ENCODE measurements at places on chromosomes 2 and 18. TPM values are rescaled to one million over a fixed set of nuclear protein-coding genes. Genes with fewer than 3 reads are reported as not detected.
A peak's percentile ranks its signal among the peaks of the same experiment; 100 is the strongest.

Gene TMEM182
- total RNA-seq, result 3.2 TPM

Gene ERICH2
- total RNA-seq, result not detected

Gene ANKRD30B
- not detected for total RNA-seq

Gene PASK
- 36.2 TPM for total RNA-seq

GRCh38 chr18:57741273-57741672 is 61.8 kb downstream of the ATP8B1 start:
- H3K4me1 ChIP-seq, result no peaks in the 10 kb centered on the region
- H3K27me3 ChIP-seq, result no peaks in the 10 kb centered on the region
- H3K36me3 ChIP-seq, result no peaks in the 10 kb centered on the region
- H3K4me3 ChIP-seq, result no peak overlapping the region

Gene OTX1
- not detected for total RNA-seq

Gene PAX8
- 0.57 TPM for total RNA-seq

GRCh38 chr2:220228310-220229006 is 601.0 kb downstream of the SLC4A3 start:
- no peak overlapping the region for H3K4me3 ChIP-seq
- no peaks in the 10 kb centered on the region for H3K27me3 ChIP-seq
- H3K4me1 ChIP-seq, result no peaks in the 10 kb centered on the region
- no peak overlapping the region for H3K27ac ChIP-seq
- DNase-seq, result no peak

GRCh38 chr2:24008672-24009366 is 1.1 kb upstream of the MFSD2B start:
- peaks cover 19% of the 10 kb centered on the region for H3K27me3 ChIP-seq
- H3K4me1 ChIP-seq, result peaks cover 21% of the 10 kb centered on the region
- H3K27ac ChIP-seq, result no peak overlapping the region
- H3K4me3 ChIP-seq, result no peak overlapping the region

Gene PHOSPHO2
- 5.8 TPM for total RNA-seq

Gene GPD2
- 18.3 TPM for total RNA-seq

Gene GCG
- not detected for total RNA-seq

Gene SPATA3
- not detected for total RNA-seq

GRCh38 chr2:1226766-1227165 is 186.5 kb upstream of the TPO start:
- no peaks in the 10 kb centered on the region for H3K27me3 ChIP-seq
- no peak overlapping the region for H3K4me3 ChIP-seq
- no peaks in the 10 kb centered on the region for H3K36me3 ChIP-seq
- H3K27ac ChIP-seq, result no peak overlapping the region
- DNase-seq, result no peak

DNA sequence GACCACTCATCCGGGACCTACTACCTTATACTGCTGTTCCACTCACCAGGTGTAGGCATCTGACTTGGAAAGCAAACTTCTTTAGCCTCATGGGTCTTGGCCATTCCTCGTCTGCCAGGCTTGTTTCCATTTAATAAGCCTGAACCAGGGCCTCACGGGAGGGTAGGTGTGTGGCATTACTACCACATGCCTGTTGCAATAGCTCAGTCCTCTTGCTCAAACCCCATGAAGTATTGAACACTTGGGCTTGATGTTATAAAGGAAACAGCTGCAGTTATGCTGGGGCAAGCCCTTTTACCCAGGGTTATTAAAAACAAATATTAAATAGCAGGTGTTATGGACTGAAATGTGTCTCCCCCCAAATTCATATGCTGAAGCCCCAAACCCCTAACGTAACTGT is 21.2 kb downstream of the MRPL44 start:
- no peak for DNase-seq
- no peaks in the 10 kb centered on the region for H3K27me3 ChIP-seq
- no peaks in the 10 kb centered on the region for H3K4me1 ChIP-seq

DNA sequence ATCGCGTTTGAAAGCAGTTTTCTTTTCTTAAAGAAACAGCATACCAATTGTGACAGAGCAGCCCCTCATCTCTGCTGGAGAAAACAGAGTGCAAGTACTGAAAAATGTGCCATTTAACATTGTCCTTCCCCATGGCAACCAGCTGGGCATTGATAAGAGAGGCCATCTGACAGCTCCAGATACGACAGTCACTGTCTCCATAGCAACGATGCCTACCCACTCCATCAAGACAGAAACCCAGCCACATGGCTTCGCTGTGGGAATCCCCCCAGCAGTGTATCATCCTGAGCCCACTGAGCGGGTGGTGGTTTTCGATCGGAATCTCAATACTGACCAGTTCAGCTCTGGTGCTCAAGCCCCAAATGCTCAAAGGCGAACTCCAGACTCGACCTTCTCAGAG is 9.5 kb downstream of the GRHL1 start:
- H3K4me1 ChIP-seq, result peaks cover 7% of the 10 kb centered on the region
- no peaks in the 10 kb centered on the region for H3K27me3 ChIP-seq
- no peak overlapping the region for H3K4me3 ChIP-seq
- H3K36me3 ChIP-seq, result no peaks in the 10 kb centered on the region
- no peak for DNase-seq

Gene DNAJC5G
- total RNA-seq, result not detected

DNA sequence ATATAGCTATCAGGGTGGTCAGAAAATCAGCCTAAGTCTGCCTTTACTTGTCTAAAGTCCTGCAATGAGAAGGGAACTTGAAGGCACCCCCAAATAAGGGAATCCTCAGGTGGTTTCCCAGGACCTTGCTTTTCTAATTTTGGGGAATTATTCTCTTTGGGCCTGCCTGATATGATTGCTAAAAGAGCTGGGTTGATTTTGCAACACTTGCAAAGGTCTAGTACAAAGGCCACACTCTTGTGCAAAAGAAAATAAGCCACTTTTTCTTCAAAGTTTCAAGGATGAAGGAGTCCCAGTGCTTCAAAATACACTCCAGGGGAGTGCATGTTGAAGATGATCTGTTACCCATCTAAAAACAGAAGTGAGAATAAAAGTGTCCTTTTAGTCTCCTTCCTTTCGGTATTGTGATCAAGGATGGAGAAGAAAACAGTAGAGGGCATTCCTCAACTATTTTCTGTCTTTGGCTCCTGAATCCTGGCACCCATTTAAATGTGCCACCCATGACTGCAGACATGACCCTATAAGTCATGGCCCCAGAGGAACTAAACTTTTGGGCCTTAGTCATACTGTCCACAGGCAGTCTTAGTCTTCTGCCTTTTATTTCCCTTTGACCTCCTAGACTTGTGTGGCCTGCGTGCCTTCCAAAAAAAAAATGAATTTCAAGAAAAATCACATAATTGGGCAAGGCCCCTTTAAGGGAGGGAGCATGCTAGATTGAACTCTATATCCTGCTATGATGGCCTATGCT is 5.1 kb downstream of the SULT1C3 start:
- H3K27ac ChIP-seq, result no peak overlapping the region
- DNase-seq, result no peak
- H3K4me3 ChIP-seq, result no peak overlapping the region
- no peaks in the 10 kb centered on the region for H3K4me1 ChIP-seq
- no peaks in the 10 kb centered on the region for H3K27me3 ChIP-seq
- no peaks in the 10 kb centered on the region for H3K36me3 ChIP-seq

DNA sequence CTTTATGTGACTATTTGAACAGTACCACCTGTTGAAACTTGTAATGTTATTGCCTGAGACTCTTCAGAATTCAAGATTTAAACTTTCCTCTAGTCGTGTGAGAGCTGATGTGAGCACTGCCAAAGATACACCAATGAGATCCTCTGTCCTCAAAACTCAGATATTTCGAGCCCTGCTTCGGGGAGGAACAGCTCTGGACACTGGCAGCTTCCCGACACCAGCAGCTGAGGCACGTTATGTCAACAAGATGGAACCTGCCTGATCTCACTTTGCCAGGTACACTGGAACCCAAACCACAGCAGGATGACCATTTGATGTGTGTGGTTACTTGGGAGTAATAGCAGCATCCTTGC is 319.9 kb upstream of the RBMS1 start:
- DNase-seq, result no peak
- no peak overlapping the region for H3K4me3 ChIP-seq
- no peaks in the 10 kb centered on the region for H3K36me3 ChIP-seq
- no peak overlapping the region for H3K27ac ChIP-seq

Gene C1GALT1C1L
- total RNA-seq, result not detected

GRCh38 chr2:3827673-3828575 is 124.5 kb downstream of the DCDC2C start:
- no peak for DNase-seq
- no peak overlapping the region for H3K27ac ChIP-seq
- H3K4me3 ChIP-seq, result no peak overlapping the region
- no peaks in the 10 kb centered on the region for H3K27me3 ChIP-seq

- H3K27me3 ChIP-seq, result no peaks in the 10 kb centered on the region
- peaks cover 3% of the 10 kb centered on the region for H3K4me1 ChIP-seq
- DNase-seq, result no peak
- H3K4me3 ChIP-seq, result no peak overlapping the region
These were observed 21.5 kb downstream of the PKP4 start for GRCh38 chr2:158478237-158478636.

Gene SCN9A
- total RNA-seq, result 0.28 TPM

DNA sequence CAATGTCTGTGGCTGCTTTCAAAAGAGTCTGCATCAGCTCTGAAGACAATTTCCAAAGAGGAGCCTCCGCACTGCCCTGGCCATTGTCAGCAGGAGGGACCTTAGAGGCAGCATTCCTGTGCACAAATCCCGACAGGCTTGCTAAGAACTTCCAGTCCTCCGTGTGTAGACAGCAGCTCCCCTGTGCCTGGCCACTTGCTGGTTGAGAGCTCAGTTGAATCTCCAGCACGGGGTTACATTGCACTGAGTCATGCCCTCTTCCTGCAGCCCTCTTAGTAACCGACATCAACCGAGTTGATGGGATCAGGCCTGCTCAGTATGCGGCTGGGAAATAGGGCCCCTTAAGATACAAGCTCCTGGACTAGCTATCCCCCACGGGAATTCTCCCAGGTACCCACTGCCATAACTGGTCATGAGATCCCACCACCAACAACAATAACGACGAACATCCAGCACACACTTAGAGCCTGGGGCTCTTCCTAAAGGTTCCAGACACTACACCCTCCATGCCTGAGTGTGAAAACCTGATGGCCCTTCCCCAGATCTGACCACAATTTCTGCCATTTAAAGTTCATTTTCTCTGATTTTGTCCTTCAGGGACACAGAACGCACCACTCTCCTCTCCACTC is 12.0 kb downstream of the ATP6V1B1 start:
- H3K36me3 ChIP-seq, result no peaks in the 10 kb centered on the region
- H3K4me1 ChIP-seq, result peaks cover 7% of the 10 kb centered on the region
- peak; percentile 14 for DNase-seq
- no peak overlapping the region for H3K27ac ChIP-seq
- no peak overlapping the region for H3K4me3 ChIP-seq
- peaks cover 3% of the 10 kb centered on the region for H3K27me3 ChIP-seq

- H3K27ac ChIP-seq, result no peak overlapping the region
- H3K4me3 ChIP-seq, result no peak overlapping the region
- H3K36me3 ChIP-seq, result no peaks in the 10 kb centered on the region
- no peaks in the 10 kb centered on the region for H3K27me3 ChIP-seq
- no peaks in the 10 kb centered on the region for H3K4me1 ChIP-seq
These were observed 89.9 kb downstream of the MAPK4 start for GRCh38 chr18:50649821-50650220.

DNA sequence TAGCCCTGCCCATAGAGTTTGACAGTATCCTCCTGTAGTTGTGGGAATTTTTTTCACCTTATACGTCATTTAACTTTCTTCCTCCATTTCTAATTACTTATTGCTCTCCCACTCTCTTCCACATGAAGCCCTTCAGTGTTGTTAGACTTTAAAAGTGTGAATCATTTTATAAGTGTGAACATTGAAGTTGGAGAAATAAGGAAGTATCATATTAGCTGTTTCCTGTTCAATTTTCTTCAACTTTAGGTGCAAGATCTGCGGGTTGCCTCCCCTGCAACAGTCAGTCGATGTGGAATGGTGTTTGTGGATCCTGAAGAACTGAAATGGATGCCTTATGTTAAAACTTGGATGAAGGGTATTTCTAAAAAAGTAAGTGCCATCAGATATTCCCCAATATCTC is 138.1 kb downstream of the DNAH6 start:
- no peak overlapping the region for H3K27ac ChIP-seq
- H3K27me3 ChIP-seq, result no peaks in the 10 kb centered on the region
- H3K4me1 ChIP-seq, result peaks cover 20% of the 10 kb centered on the region
- DNase-seq, result no peak

- H3K4me3 ChIP-seq, result no peak overlapping the region
- peaks cover 11% of the 10 kb centered on the region for H3K27me3 ChIP-seq
- no peak overlapping the region for H3K27ac ChIP-seq
- H3K36me3 ChIP-seq, result no peaks in the 10 kb centered on the region
- peaks cover 37% of the 10 kb centered on the region for H3K4me1 ChIP-seq
These were observed 29.4 kb downstream of the ITM2C start for GRCh38 chr2:230893841-230894781.

- H3K4me1 ChIP-seq, result peaks cover 52% of the 10 kb centered on the region
- H3K27me3 ChIP-seq, result no peaks in the 10 kb centered on the region
- no peaks in the 10 kb centered on the region for H3K36me3 ChIP-seq
- no peak overlapping the region for H3K4me3 ChIP-seq
- H3K27ac ChIP-seq, result no peak overlapping the region
These were observed 3.6 kb upstream of the DGKD start for GRCh38 chr2:233350708-233351107.

GRCh38 chr2:88959480-88960204 is 268.2 kb downstream of the RPIA start:
- no peak overlapping the region for H3K27ac ChIP-seq
- H3K36me3 ChIP-seq, result no peaks in the 10 kb centered on the region
- H3K27me3 ChIP-seq, result peaks cover 3% of the 10 kb centered on the region
- no peak for DNase-seq

DNA sequence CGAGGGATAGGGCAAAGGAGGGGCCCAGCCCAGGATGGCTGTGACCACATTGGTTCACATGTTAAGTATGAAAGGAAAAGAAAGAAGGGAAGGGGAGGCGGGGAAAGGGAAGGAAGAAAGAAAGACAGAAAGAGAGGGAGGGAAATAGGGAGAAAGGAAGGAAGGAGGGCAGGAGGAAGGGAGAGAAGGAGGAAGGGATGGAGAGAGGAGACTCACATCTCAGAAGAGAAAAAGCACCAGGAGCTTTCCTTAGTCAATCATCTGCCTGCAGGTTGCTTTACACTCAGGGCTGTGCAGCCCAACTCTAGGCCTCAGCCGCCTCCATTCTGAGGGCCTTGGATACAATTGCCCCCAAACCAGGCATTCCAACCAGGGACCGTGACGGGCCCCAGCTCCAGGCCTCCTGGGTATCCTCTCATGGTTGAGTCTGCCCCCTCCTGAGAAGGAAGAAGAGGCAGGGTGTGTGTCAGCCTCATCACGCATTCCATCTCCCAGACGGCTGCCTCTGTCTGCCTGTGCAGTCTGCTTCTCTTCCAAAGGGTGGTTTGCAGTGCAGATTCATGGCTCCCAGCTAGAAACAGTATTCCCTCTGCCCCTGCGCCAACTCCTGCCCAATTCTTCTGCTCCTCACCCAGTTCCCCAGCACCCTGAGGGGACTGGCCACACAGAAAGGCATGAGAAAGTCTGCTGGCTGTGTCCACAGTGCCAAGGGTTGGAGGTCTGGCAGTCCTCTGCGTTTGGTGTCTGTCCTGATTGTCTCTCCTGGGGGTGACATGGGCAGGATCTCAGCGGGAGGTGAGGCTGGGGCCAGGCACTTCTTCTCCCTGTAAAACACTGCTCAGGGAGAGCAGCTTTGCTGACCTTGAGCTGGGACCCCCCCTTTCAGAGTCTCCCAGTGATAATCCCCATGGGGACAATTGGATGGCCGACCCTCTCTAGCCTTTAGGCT is 163.3 kb downstream of the SMAD7 start:
- H3K27ac ChIP-seq, result no peak overlapping the region
- no peaks in the 10 kb centered on the region for H3K36me3 ChIP-seq
- no peak for DNase-seq

- H3K27ac ChIP-seq, result no peak overlapping the region
- no peaks in the 10 kb centered on the region for H3K27me3 ChIP-seq
- no peak for DNase-seq
- H3K4me1 ChIP-seq, result peaks cover 7% of the 10 kb centered on the region
These were observed 38.2 kb downstream of the RTN4 start for GRCh38 chr2:55011831-55012671.

Measured in natural killer cell (primary cell).